ENCODE measurements at places on chromosomes 2 and 18.

- no peak for DNase-seq
These were observed 63.8 kb downstream of the GREB1 start for GRCh38 chr2:11597538-11598225.

GRCh38 chr2:190069936-190070696 is 7.6 kb upstream of the MSTN start:
- no peak for DNase-seq

GRCh38 chr2:138421971-138422335 is 79.6 kb upstream of the SPOPL start:
- DNase-seq: no peak

DNA sequence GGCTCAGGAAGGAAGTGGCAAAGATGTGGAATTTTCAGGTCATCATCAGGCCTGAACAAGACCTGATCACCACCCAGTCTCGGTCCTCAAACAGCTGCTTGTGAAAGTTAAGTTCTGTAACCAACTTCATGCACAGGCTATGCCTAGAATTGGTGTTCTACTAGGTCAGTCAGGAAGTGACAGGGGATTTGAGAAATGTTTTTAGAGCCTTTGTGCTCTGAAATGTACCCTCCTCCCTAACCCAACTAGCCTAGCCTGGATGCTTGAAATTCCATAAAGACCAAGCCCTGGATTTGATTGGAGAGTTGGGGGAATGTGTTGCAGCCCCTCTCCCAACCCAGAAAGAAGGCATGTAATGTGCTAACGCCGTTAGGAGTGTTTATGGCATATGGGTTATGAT is 63.3 kb downstream of the TGOLN2 start:
- no peak for DNase-seq

DNA sequence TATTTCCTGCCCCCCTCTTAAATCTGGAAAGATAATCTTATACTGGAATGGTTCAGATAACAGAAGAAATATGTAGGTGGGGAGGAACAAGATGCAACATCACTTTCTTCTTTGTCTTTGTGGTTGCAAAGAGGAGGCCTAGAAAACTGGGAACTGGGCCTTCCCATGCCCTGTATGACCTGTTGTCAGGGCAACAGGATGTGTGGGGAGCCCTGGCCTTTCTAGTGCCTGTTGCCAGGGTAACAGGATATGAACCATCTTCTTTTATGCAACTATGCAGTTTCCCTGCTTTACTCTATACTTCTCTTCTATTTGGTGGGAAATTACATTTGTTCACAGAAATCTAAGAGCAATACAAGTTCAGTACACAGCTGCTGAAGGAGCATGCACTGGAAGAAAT is 79.8 kb upstream of the PDE1A start:
- DNase-seq: no peak

GRCh38 chr2:38315707-38316333 is 61.3 kb downstream of the ATL2 start:
- DNase-seq: no peak

GRCh38 chr2:241156971-241157441 is 6.7 kb downstream of the PPP1R7 start:
- no peak for DNase-seq

GRCh38 chr2:240309214-240309613 is 126.2 kb upstream of the GPC1 start:
- no peak for DNase-seq

DNA sequence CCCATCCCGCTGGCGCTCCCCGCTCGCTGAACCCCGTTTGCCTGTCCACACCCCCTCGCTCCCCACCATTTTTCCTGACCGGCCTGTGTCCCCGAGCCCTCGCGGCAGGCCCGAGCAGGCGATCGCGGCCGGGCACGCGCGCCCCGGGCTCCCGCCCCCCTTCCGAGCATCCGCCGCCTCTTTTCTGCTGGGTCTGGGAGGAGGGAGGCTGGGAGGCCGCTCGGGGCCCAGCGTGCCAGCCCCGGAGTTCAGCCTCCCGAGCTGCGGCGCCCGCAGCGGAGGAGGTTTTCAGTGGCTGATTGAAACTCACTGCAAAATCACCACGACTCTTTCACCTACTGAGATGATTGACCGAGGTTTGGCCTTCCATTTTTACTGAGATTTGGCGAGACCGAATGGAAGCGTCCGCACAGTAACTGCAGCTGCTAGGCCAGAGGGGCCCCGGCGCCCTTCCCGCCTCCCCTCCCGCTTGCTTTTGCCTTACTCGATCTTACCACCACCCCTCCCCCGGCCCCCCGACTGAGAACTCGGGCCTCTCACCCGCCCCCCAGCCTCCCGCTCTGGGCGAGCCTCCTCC is 4.8 kb downstream of the SOX11 start:
- peak; percentile 87 for DNase-seq

DNA sequence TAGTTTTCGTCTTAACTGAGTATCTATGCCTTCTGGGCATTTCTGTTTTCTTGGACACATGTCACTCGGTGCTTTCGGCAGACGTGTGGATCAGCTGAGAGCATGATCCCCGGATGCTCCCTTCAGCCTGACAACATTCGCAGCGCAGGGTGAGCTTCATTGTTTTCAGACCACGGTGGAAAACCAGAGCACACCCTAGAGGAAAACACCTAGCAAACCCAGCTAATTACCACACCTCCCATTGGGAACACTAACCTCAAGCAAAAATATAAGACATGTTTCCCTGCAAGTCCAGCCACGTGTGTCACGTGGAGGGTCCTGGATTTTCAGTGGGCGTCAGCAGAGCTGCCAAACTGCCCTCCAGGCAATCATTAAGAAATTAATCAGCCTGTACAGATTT is 31.0 kb downstream of the ANKRD29 start:
- no peak for DNase-seq

GRCh38 chr2:111221701-111222100 is 101.0 kb downstream of the BCL2L11 start:
- no peak for DNase-seq

GRCh38 chr2:221458578-221458977 is 113.5 kb downstream of the EPHA4 start:
- DNase-seq: no peak

- DNase-seq: no peak
These were observed 66.5 kb downstream of the PXDN start for GRCh38 chr2:1677821-1678165.

DNA sequence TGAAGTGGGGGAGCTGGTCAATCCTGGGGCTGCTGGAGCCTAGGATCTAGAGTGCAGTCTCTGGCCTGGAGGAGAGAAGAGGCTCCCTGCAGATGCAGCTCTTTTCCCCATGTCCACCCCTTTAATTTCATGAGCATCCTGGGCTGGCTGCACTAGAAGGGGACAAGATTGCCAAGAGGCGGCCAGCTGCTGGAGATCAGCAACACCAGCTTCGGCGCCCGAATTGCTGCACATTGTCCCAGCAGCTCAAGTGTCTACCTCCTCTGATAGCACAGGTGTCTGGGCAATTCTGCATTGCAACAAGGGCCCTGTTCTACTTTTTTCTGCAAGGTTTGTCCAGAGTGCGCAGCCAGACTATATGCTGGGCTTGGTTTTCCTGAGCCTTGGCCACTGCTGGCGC is 125.7 kb downstream of the AGAP1 start:
- DNase-seq: no peak

- no peak for DNase-seq
These were observed 10.8 kb downstream of the LRRFIP1 start for GRCh38 chr2:237638176-237638575.

- no peak for DNase-seq
These were observed 160.9 kb downstream of the RDH14 start for GRCh38 chr2:18399601-18400000.

GRCh38 chr18:24600076-24600654 is 139.7 kb downstream of the HRH4 start:
- no peak for DNase-seq

- DNase-seq: no peak
These were observed 52.1 kb upstream of the SLC66A3 start for GRCh38 chr2:11102956-11103860.

- DNase-seq: no peak
These were observed 400.7 kb upstream of the TNP1 start for GRCh38 chr2:217260441-217261115.

GRCh38 chr2:102436323-102436722 is 13.4 kb downstream of the IL18RAP start:
- DNase-seq: peak; percentile 49

Measured in right forelimb (tissue), 1 donor.